ENCODE measurements at places on chromosomes 1 and 21.

GRCh38 chr1:81880781-81881180, 80.0 kb downstream of the ADGRL2 start:
- DNase-seq = no peak

DNA sequence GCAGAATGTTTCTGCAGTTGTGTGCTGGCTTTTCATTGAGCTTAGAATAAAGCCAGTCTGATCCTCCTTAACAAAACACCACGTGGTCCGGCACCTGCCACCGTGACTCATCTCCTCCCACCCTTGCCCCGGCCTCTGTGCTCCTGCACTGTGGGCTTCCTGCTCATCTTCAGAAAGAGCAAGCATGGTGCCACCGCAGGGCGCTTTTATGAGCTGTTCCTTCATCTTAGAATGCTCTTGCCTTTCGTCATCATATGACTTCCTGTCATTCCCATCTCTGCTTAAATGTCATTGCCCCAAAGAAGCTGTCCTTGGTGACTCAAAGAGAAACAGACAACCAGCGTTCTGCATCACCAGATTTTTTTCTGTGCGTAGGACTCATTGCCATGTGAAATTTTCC, 117.8 kb downstream of the HHAT start:
- DNase-seq = peak; percentile 45

DNA sequence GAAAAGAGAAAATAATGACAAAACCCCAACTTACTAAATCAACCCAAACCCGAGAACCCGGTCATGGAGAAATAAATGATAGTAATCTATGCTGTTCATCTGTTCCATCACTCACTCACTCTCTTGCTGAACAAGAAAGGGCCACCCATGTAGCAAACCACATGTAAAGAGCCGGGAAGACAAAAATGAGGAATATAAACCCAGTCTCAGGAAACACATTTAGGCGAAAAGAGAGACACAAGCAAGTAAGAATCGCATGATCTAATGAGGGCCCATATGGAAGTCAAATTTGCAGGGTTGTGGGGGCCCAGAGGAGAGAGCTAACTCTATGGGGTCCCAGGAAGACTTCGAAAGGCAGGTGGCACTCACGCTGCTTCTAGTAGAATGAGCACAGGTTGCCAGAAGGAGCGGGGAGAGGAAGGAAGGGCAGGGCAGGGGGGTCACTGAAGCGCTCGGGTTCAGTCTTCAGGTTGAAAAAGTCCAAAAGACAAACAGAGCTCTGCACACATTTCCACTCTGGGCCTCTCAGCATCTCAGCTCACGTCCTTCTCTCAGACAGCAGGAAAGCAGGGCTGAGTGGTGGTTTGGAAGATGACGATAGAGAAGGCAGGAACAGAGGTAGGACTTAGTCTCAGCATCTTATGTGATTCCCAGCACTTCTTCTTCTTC, 142.9 kb upstream of the KRTAP19-8 start:
- no peak for DNase-seq

- DNase-seq = no peak
Measured at GRCh38 chr1:221449801-221450470, 292.0 kb downstream of the DUSP10 start.

GRCh38 chr21:33976082-33977016, 60.7 kb upstream of the ATP5PO start:
- DNase-seq = no peak

GRCh38 chr21:30726726-30727125, 8.1 kb upstream of the KRTAP21-3 start:
- DNase-seq = no peak

GRCh38 chr21:27691516-27691915, 724.6 kb upstream of the ADAMTS5 start:
- no peak for DNase-seq

- no peak for DNase-seq
Measured at GRCh38 chr1:200115532-200115931, 88.0 kb downstream of the NR5A2 start.

DNA sequence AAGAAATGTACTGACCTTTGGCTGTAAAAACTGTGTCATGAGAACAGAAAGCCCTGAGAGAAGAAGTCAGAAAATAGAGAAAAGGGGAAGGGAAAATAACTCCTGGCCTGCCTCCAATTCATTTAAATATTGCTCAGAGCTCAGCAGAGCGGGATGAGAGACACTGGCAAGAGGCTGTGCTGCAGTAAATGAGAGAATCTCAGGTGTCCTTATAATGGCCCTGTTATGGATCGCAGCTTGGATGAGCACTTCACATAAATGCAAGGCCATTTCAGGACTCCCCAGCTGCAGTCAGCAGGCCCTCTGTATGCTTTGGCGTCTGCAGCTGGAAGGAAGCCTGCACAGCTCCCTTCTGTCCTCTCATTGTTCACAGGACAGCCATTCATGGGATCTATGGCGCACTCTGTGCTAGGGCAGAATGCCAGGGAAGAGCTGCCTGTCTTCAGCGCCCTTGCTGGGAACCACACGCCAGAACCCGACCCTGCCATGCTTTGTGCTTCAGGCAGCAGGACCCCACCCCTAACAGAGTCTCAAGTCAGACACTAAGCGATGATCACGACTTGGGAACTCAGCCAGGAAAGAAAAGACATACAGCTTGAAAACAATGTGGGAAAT, 20.7 kb upstream of the ABCB10 start:
- no peak for DNase-seq

GRCh38 chr21:32457360-32457840, 44.9 kb downstream of the EVA1C start:
- DNase-seq = no peak

GRCh38 chr1:29698033-29698432, 461.7 kb downstream of the PTPRU start:
- DNase-seq = no peak

- no peak for DNase-seq
Measured at GRCh38 chr1:105137543-105138457, 1388.1 kb downstream of the AMY1C start.

DNA sequence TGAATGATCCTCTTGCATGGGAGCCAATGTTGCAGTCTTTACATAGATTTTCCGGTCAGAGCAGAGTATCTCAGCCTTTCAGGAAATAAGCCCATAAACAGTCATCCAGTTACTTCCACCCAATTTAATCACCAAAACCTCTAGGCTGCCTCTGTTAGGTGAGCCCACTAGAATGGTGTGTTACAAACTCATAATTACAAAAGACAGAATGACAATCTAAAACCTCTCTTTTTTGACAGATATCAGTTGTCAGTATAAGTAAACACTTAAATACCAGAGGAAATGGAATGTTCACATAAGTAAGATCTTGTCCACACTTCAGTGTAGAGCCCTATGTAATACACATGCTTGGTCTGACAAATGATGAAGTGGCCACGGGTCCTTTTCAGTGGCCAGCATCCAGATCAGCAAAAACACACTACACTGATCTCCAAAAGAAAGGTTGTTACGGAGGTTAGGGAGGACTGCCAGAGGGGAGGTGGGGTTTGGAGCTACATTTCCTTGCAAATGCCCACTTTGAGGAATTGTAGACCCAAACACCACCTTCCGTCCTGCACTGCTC, 71.3 kb upstream of the FBXO28 start:
- DNase-seq = no peak

- no peak for DNase-seq
Measured at GRCh38 chr1:89581859-89582258, 51.1 kb upstream of the LRRC8C start.

- DNase-seq = no peak
Measured at GRCh38 chr1:202945483-202945882, 12.6 kb downstream of the ADIPOR1 start.
